ENCODE measurements at places on chromosomes 7 and 10.

- DNase-seq, result no peak
Observed at GRCh38 chr10:1939016-1939415, 201.7 kb upstream of the ADARB2 start.

DNA sequence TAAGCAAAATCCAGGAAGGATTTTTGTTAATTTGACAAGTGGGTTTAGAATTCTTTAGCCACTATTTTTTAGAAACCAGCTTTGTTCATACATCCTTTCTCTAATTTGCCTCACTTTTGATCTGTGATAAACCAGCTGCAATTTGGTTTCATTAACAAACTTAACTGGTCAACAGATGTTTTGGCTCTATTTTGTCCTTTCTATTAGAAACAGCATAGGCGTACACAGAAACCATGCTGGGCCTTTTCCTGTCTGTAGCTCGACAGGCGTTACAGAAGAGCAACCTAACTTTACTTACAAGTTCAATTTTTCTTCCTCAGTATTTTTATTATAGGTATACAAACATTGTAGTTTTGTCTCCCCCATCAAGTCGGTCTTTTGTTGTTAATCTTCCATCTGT lies 28.2 kb downstream of the KAT6B start:
- no peak for DNase-seq

DNA sequence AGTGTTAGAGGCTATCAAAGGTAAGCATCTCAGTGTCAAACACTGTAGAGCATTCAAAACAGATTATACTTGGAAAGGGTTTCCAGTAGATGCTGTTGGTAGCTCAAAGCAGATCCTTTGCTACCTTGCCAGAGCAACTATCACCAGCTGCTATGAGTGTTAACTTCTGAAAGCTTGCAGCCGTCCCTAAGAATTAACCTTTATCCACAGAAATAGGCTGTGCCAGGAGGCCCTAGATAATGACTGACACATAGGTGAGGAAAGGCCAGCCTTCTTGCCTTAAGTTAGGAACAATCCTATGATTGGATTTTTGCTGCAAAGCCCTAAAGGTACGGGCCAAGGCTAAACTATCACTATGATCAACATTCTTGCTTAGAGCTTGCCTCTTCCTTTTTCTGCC lies 263.2 kb downstream of the DGKB start:
- DNase-seq, result no peak

- no peak for DNase-seq
Observed at GRCh38 chr7:155201325-155202087, 96.2 kb upstream of the INSIG1 start.

DNA sequence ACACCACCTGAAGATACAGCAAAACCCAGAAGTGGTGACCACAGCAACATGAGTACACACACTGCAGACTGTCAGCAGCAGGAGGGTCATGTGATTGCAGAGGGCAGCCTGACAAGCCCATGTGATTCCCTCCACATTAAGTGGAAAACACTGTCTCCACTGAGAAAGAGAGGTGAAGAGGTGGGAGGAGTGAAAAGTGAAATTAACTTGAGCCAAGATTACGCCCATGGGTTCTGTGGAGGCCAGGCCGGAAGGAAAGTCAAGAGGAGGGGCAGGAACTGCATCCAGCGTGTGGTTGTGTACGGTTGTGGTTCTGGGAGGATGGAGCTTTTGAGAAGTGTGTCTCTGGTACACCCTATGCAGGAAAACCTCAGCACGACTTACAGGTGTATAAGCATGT lies 138.5 kb downstream of the PLXNA4 start:
- DNase-seq, result no peak

DNA sequence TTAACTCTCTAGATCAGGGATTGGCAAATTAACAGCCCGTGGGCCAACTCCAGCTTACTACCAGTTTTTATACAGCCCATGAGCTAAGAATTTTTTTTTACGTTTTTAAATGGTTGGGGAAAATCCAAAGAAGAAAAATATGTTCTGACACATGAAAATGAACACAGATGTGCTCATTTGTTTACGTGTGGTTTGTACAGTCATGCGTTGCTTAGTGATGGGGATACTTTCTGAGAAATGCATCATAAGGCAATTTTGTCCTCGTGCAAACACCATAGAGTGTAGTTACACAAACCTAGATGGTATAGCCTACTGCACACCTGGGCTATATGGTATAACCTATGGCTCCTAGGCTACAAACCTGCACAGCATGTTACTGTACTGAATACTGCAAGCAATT lies 8.3 kb upstream of the SMKR1 start:
- DNase-seq, result no peak

DNA sequence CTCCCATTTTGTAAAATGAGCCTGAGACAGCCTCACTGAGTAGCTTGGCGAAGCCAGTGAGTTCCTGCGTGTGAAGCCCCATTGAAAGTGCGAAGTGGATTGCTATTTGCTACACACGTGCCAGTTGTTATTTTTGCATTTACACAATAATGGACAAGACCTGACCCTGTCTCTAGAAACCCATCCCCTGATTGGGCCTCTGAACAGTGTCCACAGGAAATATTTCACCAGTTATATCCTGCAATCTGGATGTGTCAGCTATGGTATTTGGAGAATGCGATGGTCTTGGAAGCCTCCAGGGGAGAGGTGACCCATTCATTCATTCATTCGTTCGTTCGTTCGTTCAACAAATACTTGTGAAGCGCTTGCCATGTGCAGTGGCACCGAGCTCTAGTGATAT lies 37.1 kb downstream of the COL13A1 start:
- no peak for DNase-seq
